Brain (organoid and tissue), 16 donors: ENCODE measurements at places on chromosomes 7 and 10. TPM values are rescaled to one million over a fixed set of nuclear protein-coding genes. Genes with fewer than 3 reads are reported as not detected.

EPHA1 gene
- 0.42 TPM for polyA plus RNA-seq

FRMPD2 gene
- polyA plus RNA-seq: 1.3 TPM

MSMB gene
- not detected for polyA plus RNA-seq

ZNF804B gene
- not detected for polyA plus RNA-seq

BMPER gene
- 2.1 TPM for polyA plus RNA-seq

SHTN1 gene
- 56.0 TPM for polyA plus RNA-seq

CDK14 gene
- 13.5 TPM for polyA plus RNA-seq

CPXM2 gene
- 1.6 TPM for polyA plus RNA-seq

KCP gene
- polyA plus RNA-seq: 0.29 TPM

EGR2 gene
- 0.54 TPM for polyA plus RNA-seq

SHH gene
- 0.15 TPM for polyA plus RNA-seq

NPY gene
- 9.0 TPM for polyA plus RNA-seq

C7orf57 gene
- polyA plus RNA-seq: not detected

NKX1-2 gene
- 0.08 TPM for polyA plus RNA-seq

TMEM106B gene
- 8.0 TPM for polyA plus RNA-seq

CDHR3 gene
- 2.1 TPM for polyA plus RNA-seq

IKZF1 gene
- 0.42 TPM for polyA plus RNA-seq

SMKR1 gene
- 9.1 TPM for polyA plus RNA-seq
